ENCODE measurements at places on chromosomes 4 and X.

DNA sequence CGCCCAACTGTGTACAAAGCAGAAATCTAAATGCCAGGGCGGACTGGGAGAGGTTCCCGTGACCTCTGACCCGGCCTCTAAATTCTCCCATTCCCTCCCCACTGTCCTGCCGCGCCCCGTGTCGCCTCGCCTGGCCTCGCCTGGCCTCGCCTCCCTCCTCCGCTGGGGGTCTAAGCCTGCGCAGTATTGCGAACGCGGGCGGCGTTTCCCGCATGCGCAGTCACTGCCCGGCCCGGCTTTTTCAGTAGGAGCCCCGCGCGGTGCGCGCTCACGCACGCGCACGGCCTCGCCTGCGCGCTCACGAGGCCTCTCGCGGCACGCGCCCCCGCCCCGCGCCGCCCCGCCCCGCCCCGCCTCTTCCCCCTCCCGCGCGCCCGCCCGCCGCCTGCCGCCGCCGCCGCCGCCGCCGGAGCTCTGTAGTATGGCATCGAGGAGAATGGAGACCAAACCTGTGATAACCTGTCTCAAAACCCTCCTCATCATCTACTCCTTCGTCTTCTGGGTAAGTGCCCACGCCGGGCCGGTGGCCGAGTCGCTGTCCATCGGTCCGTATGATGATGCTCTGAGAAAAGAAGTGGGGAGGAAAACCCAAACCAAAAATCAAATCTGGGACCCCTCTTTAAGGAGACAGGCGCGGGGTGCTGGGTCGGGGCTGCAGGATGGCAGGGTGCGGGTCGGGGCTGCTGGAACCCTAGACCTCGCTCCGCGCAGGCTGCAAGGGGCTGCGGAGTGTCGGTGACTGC lies at the start of gene TSPAN7:
Gene TSPAN7 (plus strand): TSS at position 417 of the 743 bp plus-strand sequence. CDS start 5 bp downstream, at position 422.
- peak; percentile 86 for DNase-seq

DNA sequence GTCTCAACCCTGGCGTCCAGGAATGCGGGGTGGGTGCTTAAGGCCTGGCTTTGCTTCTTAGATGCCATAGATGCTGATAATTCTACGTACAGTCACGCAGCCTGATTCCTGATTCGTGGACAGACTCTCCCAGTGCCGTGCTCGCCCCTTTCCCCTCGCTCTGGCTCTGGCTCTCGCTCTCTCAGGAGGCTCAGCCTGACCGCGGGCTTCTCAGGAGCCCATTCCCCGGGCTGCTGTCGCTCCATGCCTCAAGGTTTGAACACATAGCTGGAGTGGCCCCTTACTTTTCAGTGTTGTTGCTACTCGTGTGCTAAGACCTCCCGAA lies 59.2 kb upstream of the ZC4H2 start:
- DNase-seq, result peak; percentile 52

- DNase-seq, result no peak
Measured at GRCh38 chr4:80423553-80424224, 88.2 kb downstream of the CFAP299 start.

GRCh38 chr4:87419578-87420249 lies 2.7 kb upstream of the NUDT9 start:
- no peak for DNase-seq

- DNase-seq, result no peak
Measured at GRCh38 chr4:7342223-7343080, 92.3 kb downstream of the PSAPL1 start.

- DNase-seq, result no peak
Measured at GRCh38 chr4:16775411-16776154, 122.9 kb downstream of the LDB2 start.

DNA sequence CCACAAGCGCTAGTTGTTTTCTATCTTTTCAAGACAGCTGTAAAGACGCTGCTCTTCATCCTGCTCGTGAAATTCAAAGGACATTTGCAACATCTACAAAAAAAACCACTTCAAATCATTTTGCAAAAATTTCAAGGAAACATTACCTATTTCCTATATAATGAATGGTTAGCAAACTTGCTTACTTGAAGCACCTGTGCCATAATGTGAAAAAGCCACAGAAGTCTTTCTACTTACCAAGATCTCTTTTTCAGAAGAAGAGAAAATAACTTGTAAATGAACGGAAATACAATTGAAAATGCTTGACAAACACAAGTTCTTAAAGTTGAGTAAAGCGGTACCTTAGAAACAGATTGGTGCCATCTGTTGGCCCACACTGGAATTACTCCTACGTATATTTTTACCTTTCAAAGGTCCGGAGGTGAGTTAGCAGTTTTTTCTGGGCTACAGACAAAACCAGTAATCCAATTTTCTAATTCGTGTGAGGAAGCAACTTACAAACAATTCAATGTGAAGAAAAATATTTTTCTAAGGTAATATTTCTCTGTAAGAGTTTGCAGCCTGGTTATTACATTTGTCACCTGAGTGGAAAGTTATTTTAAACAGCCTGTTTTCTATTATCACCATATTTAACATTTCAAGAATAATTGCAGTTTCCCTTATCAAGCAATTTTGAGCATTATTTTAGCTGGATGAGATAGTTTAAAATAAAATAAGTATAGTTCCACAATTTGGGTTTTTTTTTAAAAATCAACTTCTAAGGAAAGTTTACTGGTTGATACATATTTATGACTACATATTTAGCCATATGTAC lies at the start of gene TLR6:
Gene TLR6 (minus strand): TSS at position 294 of the 814 bp plus-strand sequence. CDS start 27,344 bp downstream, outside the sequence.
- DNase-seq, result no peak

DNA sequence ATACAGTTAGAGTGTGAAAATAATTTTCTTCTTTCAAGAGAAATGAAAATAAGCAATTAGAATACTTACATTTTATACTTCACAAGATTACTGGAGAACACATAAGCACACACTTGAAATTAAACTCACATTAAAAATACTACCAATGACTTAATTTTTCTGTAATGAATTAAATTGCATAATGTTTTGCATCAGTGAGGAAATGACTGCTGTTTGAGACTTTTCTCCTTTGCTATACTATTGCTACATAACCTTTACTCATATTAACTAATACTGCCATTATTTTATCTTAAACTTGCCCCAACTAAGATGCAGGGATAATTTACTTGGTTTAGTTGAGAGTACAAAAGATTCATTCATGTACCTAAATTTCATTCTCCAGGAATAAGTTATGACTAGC lies 590.9 kb downstream of the ARAP2 start:
- no peak for DNase-seq

DNA sequence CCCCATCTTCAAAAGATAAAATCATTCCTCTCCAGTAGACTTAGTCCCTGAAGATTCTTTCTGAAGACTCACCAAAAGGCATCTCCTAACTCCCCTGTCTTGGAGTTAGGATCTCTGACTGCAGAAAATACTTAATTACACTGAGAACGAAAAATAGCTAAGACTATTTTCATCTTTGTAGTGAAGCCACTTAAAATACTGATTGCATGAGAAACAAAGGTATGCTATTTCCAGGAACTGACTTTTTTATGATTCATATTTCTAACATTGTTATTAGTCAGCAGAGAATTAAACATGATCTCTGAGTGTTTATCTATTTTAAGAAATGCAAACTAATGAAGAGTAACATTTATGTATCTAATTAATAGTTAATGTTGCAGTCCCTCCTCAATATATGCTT lies 71.8 kb upstream of the NR3C2 start:
- DNase-seq, result no peak

Measured in left forelimb (tissue), 1 donor.